ENCODE measurements at places on chromosomes 12 and 14. TPM values are rescaled to one million over a fixed set of nuclear protein-coding genes. Genes with fewer than 3 reads are reported as not detected.

DNA sequence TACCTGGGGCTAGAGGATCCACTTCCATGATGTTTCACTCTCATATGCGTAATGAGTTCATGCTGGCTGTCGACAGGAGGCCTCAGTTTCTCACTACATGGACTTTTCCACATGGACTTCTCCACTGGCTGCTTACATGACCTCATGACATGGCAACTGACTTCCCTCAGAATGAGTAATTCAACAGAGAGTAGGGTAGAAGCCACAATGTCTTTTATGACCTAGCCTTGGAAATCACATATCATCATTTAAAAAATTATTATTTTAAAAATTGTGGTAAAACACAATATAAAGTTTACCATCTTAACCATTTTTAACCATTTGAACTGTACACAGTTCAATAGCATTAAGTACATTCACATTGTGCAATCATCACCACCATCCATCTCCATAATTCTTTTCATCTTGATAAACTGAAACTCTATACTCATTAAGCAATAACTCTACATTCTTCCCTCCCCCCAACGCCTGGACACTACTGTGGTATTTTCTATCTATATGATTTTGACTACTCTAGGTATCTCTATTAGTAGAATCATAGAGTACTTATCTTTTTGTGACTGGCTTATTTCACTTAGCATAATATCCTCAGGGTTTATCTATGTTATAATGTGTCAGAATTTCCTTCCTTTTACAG, 144.5 kb downstream of the TGFB3 start:
- no peak overlapping the region for H3K4me3 ChIP-seq
- H3K36me3 ChIP-seq, result peaks cover 7% of the 10 kb centered on the region
- no peak overlapping the region for H3K27ac ChIP-seq
- no peaks in the 10 kb centered on the region for H3K27me3 ChIP-seq

GRCh38 chr12:32820376-32820931, 64.8 kb upstream of the YARS2 start:
- H3K27me3 ChIP-seq, result peaks cover 2% of the 10 kb centered on the region
- H3K36me3 ChIP-seq, result no peaks in the 10 kb centered on the region
- no peak overlapping the region for H3K27ac ChIP-seq
- H3K4me1 ChIP-seq, result peaks cover 10% of the 10 kb centered on the region
- DNase-seq, result no peak
- no peak overlapping the region for H3K4me3 ChIP-seq

TAS2R9 gene
- not detected for total RNA-seq

DNA sequence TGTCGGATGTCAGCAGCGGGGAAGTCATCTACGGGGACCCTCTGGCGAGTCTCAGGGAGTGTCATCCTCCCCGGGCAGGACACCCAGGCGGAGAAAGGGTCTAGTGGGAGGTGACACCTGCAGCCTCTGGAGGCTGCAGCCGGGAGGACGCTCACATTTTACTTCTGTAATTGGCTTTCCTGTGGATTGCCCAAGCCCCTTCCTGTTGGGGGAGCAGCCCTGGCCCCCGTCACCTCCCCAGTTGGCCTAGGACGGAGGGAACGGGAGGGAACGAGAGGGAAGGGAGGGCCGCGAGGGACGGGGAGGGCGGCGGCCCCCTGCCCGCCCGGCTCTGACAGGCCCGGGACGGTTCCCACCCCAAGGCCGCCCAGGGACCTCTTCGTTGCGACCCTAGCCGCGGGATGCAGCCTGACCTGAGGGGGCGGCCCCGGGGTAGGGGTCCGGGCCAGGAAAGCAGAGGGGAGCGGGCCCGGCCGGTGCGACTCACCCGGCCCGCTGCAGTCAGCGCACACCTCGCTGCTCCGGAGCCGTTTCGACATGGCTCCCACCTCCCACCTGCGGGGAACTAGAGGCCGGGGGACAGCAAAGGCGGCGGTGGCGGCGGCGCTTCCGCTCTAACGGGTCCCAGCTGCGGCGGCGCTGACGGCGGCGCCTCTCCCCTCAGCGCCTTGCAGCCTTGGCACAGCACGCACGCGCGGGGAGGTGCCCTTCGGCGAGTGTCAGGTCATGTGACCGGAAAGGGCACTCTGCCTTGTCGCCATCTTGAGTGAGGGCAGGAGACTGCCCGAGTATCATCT, at the start of gene GIT2:
Gene GIT2 (minus strand): TSS at position 683 of the 797 bp plus-strand sequence. CDS start 144 bp downstream, at position 539.
- H3K4me1 ChIP-seq, result peaks cover 52% of the 10 kb centered on the region
- H3K27me3 ChIP-seq, result no peaks in the 10 kb centered on the region
- peak; percentile 96 for DNase-seq
- peaks cover 3% of the 10 kb centered on the region for H3K36me3 ChIP-seq
- H3K27ac ChIP-seq, result peak within 1 kb of the TSS; percentile 88
- H3K4me3 ChIP-seq, result peak within 1 kb of the TSS; percentile 87

MANSC4 gene
- not detected for total RNA-seq

CLEC4D gene
- total RNA-seq, result not detected

RND1 gene
- 1.1 TPM for total RNA-seq

GRCh38 chr12:109253913-109254544, 55.1 kb downstream of the FOXN4 start:
- H3K36me3 ChIP-seq, result peaks cover 13% of the 10 kb centered on the region
- H3K27ac ChIP-seq, result no peak overlapping the region
- H3K27me3 ChIP-seq, result no peaks in the 10 kb centered on the region
- peaks cover 3% of the 10 kb centered on the region for H3K4me1 ChIP-seq

GRCh38 chr14:100085462-100085861, 20.2 kb downstream of the EVL start:
- H3K27me3 ChIP-seq, result no peaks in the 10 kb centered on the region
- H3K4me1 ChIP-seq, result peaks cover 23% of the 10 kb centered on the region
- H3K36me3 ChIP-seq, result peaks cover 14% of the 10 kb centered on the region

OXA1L gene
- 78.1 TPM for total RNA-seq

DNA sequence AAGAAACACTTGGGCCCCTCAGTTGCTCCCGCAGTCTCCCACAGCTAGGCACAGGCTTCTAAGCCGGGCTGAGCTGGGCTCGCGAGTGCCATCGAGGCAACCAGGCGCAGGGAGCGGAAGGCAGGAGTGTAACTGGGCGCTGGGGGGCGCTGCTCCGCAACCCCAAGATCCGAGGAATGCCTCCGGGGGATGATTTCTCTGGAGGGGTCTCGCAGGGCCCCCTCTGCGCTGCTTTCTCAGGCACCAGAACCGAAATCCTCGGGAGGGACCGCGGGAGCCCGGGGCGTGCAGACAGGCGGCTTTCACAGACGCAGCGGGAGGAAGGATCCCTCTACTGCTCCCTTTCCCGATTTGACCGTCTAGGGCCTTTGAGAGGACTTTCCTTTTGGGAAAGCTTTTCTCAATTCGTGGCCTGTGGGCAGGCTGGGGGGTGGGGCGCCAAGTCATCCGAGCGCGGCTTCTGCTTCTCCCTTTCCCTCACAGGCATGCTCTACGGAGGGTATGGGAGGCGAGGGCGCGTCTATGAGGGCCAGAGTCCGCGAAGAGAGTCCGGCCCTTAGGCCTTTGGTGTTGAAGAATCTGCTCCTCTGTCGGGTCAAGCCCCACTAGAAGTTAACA, 4.3 kb upstream of the NKX2-1 start:
- peaks cover 83% of the 10 kb centered on the region for H3K27me3 ChIP-seq
- DNase-seq, result no peak
- no peak overlapping the region for H3K27ac ChIP-seq
- peaks cover 2% of the 10 kb centered on the region for H3K36me3 ChIP-seq
- H3K4me3 ChIP-seq, result no peak overlapping the region

GRCh38 chr12:78038986-78039385, 208.3 kb downstream of the NAV3 start:
- H3K27ac ChIP-seq, result no peak overlapping the region
- DNase-seq, result no peak
- H3K36me3 ChIP-seq, result peaks cover 14% of the 10 kb centered on the region

DNA sequence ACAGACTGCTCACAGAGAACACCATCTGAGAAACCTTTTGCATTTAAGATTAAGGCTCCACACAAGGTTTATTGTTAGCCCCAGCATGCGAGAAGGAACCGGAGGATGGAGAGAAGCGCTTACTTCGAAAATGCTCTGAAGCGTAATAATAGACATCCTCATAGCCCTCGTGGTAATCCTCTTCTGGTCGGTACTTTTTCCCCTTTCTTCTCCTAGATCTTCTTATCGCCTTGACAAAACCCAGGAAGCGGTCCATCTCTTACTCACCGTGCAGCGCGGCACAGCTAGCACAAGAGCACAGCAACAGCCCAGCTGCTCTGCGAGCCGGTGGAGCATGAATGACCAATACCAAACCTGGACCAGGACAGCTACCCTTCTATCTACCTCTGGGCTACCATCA, 125.1 kb upstream of the GRIP1 start:
- no peak overlapping the region for H3K27ac ChIP-seq
- H3K4me3 ChIP-seq, result peak overlapping the region; percentile 55
- H3K4me1 ChIP-seq, result peaks cover 7% of the 10 kb centered on the region
- DNase-seq, result no peak
- H3K36me3 ChIP-seq, result no peaks in the 10 kb centered on the region

- no peak overlapping the region for H3K4me3 ChIP-seq
- no peaks in the 10 kb centered on the region for H3K36me3 ChIP-seq
- H3K27ac ChIP-seq, result no peak overlapping the region
Measured at GRCh38 chr14:49280566-49280965, 305.6 kb downstream of the RPS29 start.

Measured in chondrocyte (in vitro differentiated cells).